ENCODE measurements at places on chromosomes 4 and X.

DNA sequence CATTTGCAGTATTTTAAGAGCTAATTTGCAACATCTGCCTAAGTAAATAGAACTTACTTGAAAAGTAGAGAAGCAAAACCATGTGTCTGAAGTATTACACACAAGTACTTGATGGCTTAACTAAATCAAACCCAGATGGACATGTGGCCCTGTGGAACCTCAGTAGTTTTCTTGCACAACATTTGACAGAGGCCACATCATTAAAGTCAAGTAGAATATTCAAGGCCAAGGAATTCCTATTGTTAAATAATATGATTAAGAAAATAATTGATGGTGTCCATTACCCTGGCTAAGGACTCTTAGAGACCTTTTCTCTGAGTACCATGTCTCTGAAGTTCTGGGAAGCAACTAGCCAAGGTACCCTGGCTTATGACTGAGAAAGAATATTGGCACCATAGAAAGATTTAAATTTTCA lies 135.4 kb upstream of the OTUD4 start:
- no peaks in the 10 kb centered on the region for H3K27me3 ChIP-seq
- H3K4me3 ChIP-seq: no peak overlapping the region
- no peak overlapping the region for H3K27ac ChIP-seq
- H3K4me1 ChIP-seq: no peaks in the 10 kb centered on the region
- H3K36me3 ChIP-seq: no peaks in the 10 kb centered on the region
- DNase-seq: no peak

- H3K27ac ChIP-seq: 0 out of 2 replicates have a peak overlapping the region, but pooled peaks have one; percentile 52
- H3K27me3 ChIP-seq: no peaks in the 10 kb centered on the region
- H3K4me3 ChIP-seq: no peak overlapping the region
- DNase-seq: no peak
Measured at GRCh38 chr4:138487670-138488069, 245.5 kb upstream of the SLC7A11 start.

GRCh38 chrX:56107320-56107719 lies 124.8 kb upstream of the KLF8 start:
- no peaks in the 10 kb centered on the region for H3K36me3 ChIP-seq
- H3K27me3 ChIP-seq: no peaks in the 10 kb centered on the region
- no peaks in the 10 kb centered on the region for H3K4me1 ChIP-seq
- H3K4me3 ChIP-seq: no peak overlapping the region
- no peak for DNase-seq
- no peak overlapping the region for H3K27ac ChIP-seq

DNA sequence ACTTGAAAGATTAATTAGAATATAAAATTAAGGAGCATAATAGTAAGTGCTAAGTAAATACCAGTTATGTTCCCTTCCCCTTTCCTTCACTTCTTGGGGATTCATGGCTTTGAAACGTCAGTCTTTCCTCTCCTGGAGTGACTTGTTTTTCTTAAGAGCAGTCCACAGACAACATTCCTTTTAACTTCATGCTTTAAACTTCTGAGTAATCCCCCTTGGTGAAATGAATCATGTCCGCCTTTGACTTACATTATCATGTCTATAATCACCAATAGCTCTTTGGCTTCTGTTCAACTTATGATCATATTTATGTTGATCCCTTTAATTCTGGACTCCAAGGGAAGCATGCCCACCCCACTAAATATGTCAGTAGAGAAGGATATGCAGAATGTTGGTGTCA lies 1012.1 kb upstream of the SLIT2 start:
- no peaks in the 10 kb centered on the region for H3K27me3 ChIP-seq
- H3K36me3 ChIP-seq: no peaks in the 10 kb centered on the region
- peaks cover 4% of the 10 kb centered on the region for H3K4me1 ChIP-seq

GRCh38 chr4:78971326-78971725 lies 32.1 kb upstream of the PAQR3 start:
- no peaks in the 10 kb centered on the region for H3K4me1 ChIP-seq
- no peaks in the 10 kb centered on the region for H3K27me3 ChIP-seq
